Stimulated activated CD8-positive, alpha-beta memory T cell treated with anti-CD3 and anti-CD28 coated beads, Interleukin-7, amount 100 ng/mL, for 48 hours (primary cell): ENCODE measurements at places on chromosomes 12 and 14.

- DNase-seq: no peak
These were observed 38.0 kb downstream of the ADCK1 start for GRCh38 chr14:77837926-77838325.

- no peak for DNase-seq
These were observed 25.6 kb downstream of the STX2 start for GRCh38 chr12:130813436-130813835.

- DNase-seq: no peak
These were observed 121.6 kb downstream of the PHLDA1 start for GRCh38 chr12:75909714-75910656.

GRCh38 chr12:11812586-11813437 lies 163.3 kb downstream of the ETV6 start:
- no peak for DNase-seq

GRCh38 chr12:128269181-128269591 lies 2.2 kb downstream of the TMEM132C start:
- no peak for DNase-seq

GRCh38 chr14:47935332-47935731 lies 259.9 kb upstream of the MDGA2 start:
- DNase-seq: no peak

- no peak for DNase-seq
These were observed 87.9 kb downstream of the GAS2L3 start for GRCh38 chr12:100661300-100661951.

DNA sequence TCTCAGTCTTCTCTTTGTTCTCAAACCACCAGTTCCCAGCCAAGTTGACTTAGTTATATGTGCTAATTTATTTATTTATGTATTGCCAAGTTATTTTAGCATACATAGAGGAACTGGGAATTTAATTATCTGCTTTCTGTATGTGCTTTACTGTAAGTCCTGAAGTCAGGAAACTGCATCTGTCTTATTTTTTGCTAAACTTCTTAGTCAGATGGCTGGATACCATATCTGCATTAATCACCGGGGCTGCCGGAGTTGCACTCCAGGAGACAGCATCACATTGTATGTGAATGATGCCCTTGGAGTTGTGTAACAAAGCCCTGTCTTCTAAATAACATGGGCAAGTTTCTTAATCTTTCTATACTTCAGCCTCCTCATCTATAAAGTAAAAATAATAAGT lies 96.2 kb downstream of the MON2 start:
- no peak for DNase-seq
